ENCODE measurements at places on chromosomes 6 and 20.

GRCh38 chr6:157610451-157610999, 212.5 kb upstream of the SNX9 start:
- no peak for DNase-seq

DNA sequence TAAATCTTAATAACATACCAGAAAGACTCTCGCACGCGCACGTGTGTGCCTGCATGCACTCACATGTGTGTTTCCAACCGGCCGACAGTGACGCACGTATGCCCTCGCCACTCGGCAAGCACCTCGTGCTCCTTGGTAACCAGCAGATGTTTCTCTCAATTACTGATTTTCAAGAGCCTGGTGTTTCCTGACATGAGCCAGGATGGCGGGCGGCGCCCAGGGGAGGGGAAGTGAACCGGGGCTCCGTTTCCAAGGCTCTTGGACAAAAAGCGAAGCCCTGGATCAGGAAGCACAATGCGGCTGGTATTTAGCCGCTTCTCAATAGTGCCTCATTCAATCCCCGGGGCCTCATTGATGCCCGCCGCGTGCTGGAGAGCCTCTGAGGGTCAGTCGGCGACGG, 37.7 kb downstream of the PMEPA1 start:
- no peak for DNase-seq

- no peak for DNase-seq
Observed at GRCh38 chr6:140048202-140048790, 673.8 kb upstream of the CITED2 start.

- DNase-seq, result no peak
Observed at GRCh38 chr6:90654166-90654565, 67.3 kb upstream of the MAP3K7 start.

DNA sequence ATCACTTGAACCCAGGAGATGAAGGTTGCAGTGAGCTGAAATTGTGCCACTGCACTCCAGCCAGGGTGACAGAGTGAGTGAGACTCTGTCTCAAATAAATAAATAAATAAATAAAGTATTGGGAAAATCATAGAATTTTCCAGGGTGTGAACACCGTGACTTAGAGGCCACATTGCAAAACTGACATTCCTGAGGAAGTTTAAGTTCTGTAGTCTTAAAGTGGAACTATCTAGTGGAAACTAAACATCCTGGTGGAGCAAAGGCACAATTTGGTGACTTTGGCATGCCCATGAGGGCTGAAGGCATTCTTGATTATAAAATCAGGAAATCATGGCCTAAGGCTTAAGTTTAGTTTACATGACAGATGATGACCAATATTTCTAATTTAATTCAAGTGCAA, 32.7 kb upstream of the MCM3 start:
- no peak for DNase-seq

DNA sequence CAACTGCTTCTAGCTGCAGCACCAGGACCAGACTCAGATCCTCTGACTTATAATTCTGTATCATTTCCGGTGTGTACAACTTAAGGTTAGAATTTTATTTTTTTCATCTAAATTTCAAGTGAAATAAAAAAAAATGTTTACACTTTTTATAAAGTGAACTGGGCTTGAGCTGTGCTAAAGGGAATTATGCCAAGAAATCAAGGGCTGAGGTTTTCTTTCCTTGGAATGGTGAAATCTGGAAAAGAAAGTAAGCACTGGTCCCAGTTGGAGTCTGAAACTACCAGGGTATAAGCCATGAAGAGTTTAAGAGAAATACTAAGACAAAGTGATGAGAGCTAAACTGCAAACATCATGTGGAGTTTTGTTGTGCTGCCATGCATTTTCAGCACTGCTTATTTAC, 21.7 kb upstream of the FYN start:
- no peak for DNase-seq
